Activated CD4-positive, CD25-positive, alpha-beta regulatory T cell treated with anti-CD3 and anti-CD28 coated beads, Interleukin-2, amount 50 U/mL, for 16 hours (primary cell): ENCODE measurements at places on chromosomes 3 and 15.
A peak's percentile ranks its signal among the peaks of the same experiment; 100 is the strongest.

DNA sequence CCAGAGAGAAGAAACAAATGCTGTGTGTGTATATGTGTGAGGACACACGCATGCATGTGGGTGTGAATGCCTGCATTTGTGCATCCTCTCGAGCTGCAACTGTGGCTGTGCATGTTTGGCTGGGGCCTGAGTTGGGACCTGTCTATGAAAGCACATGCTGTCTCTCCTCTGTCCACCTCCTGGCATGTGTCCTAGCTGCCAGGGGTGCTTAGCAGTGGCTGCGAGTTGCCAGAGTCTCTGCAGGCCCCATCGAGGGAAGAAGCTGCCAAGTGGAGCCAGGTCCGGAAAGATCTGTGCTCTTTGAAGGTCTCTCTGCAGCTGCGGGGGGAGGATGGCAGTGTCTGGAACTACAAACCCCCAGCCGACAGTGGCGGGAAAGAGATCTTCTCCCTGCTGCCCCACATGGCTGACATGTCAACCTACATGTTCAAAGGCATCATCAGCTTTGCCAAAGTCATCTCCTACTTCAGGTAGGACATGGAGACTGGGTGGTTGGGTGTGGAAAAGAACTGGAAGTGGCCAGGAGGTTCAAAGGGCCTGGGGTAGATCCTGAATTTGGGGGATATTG, 30.7 kb downstream of the NR1I2 start:
- DNase-seq = no peak

DNA sequence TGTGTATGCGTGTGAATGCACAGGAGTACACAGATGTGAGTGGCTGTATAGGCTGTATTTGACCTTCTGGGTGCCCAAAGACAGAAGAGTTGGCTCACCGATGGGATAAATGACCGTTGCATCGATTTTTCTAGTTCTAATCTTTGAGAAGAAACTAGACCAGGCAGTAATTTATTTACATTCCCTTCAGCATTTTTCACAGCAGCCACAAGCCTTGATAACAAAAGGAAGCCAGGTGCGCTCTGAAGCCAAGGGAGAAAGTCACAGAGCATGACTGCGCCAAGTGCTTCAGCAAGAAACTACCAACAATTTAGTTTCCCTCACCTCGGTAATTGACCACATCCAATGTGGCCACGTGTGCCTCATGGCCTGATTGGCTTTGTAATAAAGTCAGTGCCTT, 5.9 kb upstream of the FAM3D start:
- no peak for DNase-seq

- DNase-seq = no peak
Measured at GRCh38 chr3:88019024-88019423, 39.8 kb downstream of the CGGBP1 start.

DNA sequence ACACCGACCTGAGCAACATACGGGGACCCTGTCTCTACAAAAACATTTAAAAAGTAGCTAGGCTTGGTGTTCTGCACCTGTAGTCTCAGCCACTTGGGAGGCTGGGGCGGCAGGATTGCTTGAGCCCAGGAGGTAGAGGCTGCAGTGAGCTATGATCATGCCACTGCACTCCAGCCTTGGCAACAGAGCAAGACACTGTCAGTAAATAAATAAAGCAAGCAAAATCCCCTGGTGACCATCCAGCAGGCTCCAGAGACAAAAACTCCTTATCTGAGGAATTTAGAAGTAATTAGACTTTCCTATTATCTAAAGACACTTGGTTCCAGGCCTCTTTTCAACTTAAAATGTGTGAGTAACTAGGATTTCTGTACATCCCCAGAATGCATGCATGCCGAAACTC, 29.5 kb upstream of the ZNF774 start:
- DNase-seq = no peak

- no peak for DNase-seq
Measured at GRCh38 chr3:110521019-110521418, 550.6 kb upstream of the NECTIN3 start.

- no peak for DNase-seq
Measured at GRCh38 chr3:185586686-185587039, 568 bp downstream of the SENP2 start.

GRCh38 chr15:59245559-59245958, 38.9 kb downstream of the LDHAL6B start:
- DNase-seq = no peak

DNA sequence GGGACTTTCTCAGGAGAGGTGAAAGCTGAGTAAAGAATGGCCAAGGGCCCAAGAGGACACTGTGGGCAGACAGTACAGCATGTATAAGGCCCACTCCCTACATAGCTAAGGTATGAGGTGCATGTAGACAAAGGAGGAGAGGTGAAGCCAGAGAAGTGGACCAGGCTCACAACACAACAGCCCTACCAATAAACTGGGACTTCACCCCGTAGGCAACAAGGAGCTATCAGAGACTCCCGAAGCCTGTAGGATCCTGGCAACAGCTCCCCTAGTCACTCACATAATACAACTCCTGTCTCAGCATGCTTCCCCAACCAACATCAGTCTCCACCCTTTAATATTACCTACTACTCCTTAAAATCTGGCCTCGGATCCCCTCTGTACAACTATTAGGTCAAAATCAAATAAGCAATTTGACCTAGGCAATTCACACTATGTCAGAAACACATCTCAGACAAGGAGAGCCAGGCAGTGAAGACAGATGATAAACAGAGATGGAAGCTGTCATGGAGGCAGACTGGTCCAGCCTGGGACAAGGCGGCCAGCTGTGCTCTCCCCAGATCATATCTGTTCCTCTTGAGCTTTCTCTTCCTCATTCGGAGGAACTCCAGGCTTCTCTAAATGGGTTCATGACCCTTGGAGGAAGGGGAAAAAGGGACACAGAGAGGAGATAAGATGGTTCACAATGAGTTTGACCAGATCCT, 1.4 kb downstream of the XXYLT1 start:
- no peak for DNase-seq

DNA sequence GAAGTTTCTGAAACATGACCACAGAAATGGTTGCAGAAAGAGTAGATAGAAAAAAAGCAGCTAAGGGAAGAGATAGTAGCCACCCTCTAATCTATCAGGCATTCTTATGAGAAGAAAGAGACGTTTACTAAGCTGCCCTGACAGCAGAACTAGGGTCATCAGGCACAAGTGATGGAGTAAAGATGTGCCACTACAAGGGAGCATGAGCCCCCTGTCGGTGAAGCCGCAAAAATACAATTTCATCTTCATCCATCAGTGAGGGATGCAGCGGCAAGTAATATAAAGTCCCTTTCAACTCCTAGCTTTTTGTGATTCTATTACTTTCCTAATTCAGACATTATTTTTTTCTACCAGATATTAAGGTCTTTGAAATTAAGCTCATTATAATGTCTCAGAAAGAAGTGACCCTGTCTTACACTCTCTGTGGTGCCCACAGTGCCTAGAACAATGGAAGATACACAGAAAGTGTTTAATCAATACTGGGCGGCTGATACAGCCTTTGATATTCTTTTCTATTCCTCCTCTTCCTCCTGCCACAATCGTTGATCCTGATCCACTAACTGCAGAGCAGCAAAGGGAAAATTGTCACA, 651.6 kb downstream of the NTRK3 start:
- DNase-seq = no peak

DNA sequence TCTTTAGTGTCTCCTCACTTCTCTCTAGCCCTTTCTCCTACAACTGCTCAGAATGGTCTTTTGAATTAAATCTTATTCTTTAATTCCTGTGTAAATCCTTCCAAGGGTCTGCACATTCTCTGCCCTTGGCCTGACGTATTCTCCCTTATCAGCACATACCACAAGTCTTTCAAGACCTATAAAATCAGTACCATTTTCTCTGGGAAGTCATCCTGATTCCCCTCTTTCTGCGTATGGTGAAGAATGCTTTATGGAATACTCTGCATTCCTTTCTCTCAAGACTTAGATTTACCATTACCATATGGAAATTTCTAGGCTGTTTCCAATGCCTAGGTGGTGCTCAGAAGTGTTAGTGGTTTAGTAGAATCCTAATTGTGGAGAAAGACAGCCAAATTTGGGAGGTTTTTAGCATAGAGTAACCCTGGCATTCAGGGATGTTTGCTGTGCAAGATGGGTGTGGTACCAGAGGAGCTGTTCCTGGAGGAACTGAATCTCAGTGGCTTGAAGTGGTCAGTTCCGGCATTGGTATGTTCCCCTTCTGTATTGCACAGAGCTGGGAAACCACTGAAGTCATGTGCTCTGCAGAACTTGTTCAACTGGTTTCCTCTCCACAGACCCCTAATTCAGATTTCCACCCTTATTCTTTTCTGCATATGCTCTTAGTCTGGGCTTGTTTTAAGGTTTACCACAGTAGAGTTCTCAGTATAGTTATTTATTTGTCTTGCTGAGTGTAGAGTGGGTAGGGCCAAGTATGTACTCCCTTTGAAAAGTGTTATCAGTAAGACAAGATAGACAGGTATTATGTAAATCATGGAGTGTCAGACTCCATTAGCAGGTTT, 24.5 kb downstream of the IQGAP1 start:
- DNase-seq = no peak

- DNase-seq = no peak
Measured at GRCh38 chr3:103644450-103644849, 1209.6 kb downstream of the ZPLD1 start.

DNA sequence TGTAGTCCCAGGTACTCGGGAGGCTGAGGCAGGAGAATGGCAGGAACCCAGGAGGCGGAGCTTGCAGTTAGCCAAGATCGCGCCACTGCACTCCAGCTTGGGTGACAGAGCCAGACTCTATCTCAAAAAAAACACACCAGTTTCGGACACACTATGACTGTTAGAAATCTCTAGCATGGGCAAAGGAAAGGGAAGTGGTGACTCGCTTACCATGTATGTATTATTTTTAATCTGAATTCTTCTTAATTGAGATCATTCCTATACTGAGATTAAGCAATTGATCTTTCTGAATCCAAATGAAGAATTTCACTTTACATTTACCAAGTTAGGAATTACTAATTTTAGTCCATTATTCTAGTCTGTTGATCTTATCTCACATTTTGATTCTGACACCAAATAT, 459.2 kb upstream of the ALCAM start:
- DNase-seq = no peak

GRCh38 chr3:12357456-12357855, 68.6 kb downstream of the PPARG start:
- DNase-seq = no peak

DNA sequence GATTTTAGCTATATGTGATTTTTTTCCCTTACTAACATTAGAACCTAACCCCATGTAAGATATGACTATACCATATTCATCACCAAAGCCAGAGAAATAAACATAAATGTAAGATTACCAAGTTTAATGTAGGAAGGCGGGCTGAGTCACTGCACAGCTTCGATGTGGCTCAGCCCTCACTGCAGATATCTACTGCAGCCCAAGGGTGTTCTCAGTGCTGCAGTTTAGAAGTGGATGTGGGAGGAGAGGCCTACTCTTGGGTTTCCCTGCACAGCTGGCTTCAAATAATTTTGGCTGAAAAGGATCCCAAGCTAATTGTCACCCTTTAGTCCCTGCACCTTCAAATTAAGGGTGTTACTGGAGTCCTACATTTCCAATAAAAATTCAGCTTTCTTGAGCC, 9.3 kb downstream of the ARPP19 start:
- DNase-seq = peak; percentile 21

DNA sequence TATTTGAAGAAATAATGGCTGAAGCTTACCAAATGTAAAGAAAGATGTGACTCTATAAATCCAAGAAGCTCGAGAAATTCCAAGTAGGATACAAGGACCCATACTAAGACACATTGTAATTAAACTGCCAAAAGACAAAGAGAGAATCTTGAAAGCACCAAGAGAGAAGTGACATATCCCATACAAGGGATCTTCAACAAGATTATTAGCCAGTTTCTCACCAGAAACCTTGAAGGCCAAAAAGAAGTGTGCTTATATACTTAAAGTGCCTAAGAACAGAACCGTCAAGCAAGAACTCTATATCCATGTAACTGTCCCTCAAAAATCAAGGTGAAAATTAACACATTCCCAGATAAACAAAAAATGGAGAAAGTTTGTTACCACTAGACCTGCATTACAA, 220.5 kb downstream of the ADAMTS17 start:
- no peak for DNase-seq

DNA sequence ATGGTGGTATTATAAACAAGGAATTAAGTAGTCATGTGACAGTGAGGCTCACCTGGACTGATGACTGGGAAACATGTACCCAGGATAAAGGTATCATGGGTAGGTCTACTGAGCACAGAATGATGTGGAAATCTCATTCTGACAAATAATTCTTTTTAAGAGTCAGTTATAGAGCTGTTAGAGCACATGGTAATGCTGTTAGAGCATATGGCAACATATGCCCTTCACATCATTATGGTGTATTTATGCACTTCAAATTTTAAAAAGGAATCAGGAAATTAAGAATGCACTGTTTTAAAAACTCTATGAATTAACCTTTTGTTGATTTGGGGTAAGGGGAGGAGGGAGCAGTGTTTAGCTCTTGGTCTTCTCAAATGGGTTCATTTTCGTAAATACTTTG, 1.7 kb downstream of the SLC6A20 start:
- DNase-seq = no peak

DNA sequence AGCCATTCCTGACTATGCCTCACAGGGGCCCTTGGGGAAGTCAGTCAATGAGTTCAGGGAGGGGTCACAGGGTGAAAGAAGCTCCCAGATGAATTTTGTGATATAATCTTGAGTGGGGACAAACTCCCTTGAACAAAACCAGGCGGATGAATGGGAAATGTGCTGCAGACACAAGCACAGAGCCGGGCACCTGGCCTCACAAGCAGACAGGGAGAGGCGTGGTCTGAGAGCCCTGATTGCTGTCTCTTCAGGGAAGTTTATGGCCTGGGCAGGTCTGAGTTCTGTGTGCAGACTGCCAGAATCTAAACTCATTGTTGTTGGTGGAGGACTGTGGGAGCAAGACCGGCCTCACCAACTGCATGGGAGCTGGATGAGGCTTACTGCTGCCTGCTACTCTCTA, 591.8 kb downstream of the EPHA3 start:
- DNase-seq = no peak

DNA sequence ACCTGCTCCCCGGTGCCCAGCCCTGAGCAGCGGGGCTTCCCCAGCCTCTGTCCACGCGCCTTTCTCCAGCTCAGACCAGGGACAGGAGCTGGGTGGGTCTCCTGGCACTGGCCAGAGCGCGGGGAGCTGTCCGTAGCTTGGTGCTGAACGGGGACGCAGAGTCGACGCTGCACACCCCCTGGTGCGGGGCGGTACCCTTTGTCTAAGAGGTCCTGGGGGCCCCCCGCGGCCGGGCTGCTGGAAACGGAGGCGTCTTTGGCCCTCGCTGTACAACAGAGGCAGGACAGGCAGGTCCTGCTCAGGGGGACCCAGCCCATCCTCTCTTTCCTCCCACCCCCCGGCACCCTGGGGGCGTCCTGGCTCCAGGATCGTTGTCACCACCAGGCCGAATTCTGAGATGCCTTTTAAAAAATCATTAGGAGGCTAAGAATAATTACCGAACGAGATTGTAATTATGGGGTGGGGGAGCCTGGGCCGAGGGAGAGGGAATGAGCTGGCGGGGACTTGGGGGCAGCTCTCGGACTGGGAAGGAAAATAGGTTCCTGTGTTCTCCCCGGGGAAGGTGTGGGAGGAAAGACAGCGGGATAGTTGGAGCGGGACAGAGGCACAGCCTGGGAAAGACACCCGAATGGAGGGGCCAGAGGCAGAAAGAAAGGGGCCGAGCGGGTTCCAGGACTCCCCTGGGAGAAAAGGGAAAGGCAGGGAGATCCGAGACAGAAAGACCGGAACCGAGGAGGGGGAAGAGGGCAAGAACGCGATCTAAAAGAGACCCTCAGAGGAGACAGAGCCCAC, 4.1 kb upstream of the SKOR1 start:
- no peak for DNase-seq

- DNase-seq = no peak
Measured at GRCh38 chr3:151992326-151993041, 119.0 kb downstream of the SUCNR1 start.
